ENCODE measurements at places on chromosomes 6 and 20. TPM values are rescaled to one million over a fixed set of nuclear protein-coding genes. Genes with fewer than 3 reads are reported as not detected.

HSPA1L gene
- 1.5 TPM for total RNA-seq

OR2B6 gene
- total RNA-seq: not detected

FAM229B gene
- total RNA-seq: 30.3 TPM

SLC29A1 gene
- 54.8 TPM for total RNA-seq

CCM2L gene
- total RNA-seq: 0.14 TPM

FRS3 gene
- 7.1 TPM for total RNA-seq

EYA4 gene
- 0.86 TPM for total RNA-seq

GRM1 gene
- 0.63 TPM for total RNA-seq

ZC3H12D gene
- 0.14 TPM for total RNA-seq

CST5 gene
- not detected for total RNA-seq

REV3L gene
- total RNA-seq: 17.1 TPM

OVOL2 gene
- not detected for total RNA-seq

HLA-DOA gene
- total RNA-seq: 1.7 TPM

CDC5L gene
- 39.0 TPM for total RNA-seq

TRIM10 gene
- not detected for total RNA-seq

Data from neural crest cell (in vitro differentiated cells).